ENCODE measurements at places on chromosomes 7 and 10.

DNA sequence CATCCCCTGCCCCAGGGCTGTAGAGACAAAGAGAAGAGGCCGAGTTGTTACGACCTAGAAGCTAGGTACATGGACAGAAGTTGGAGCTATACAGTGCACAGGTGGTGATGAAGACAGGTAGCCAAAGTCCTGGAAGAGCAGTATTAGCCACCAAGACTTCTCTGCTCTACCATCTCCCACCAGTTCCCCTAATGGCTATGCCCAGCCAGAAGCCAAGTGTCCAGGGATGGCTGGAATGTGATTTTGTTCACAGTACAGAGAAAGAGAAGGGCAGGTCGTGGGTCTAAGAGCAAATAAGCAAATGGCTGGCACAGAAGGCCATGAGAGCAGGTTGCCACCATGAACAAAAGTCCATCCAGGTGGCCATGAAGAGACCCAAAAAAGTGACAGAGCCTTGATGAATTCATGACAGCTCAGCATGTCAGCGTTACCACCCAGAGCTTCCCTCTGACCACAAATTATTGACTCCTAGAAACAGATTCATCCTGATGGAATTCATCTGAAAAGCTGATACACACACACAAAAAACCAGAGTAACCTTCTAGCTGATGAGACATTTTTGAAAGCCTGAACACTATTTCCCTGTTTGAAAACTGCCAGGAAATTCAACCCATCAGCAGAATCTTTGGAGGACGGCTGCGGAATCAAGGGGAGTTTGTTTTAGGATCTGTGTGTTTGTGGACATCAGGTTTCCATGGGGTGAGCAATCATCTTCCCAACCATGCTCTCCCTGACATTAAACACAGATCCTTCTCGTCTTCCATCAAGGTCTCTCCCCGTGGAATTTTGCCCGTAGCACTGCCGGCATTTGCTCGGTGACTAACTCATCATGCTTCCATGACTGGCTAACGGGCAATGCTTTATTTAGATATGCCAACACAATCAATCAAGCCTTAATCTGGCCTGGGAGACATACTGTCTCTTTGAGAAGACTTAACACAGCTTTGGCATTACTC lies 906.7 kb upstream of the AUTS2 start:
- no peak for DNase-seq

DNA sequence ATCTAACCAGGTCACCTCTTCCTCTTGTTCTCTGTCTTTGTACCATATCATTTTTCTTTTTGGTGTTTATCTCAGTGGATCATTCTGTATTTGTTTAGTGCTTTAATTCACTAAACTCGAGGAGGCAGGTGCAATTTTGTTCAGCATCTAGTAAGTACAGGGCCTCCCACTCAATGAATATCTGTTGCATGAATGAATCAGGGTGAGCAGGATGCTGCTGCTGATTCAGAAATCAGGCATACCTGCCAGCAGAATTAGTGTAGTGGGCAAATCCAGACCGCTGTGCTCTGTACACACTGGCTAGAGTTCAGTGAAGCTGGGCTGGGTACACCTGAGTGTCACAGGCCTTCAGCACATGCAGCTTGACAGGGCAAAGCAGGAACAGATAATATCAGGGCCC lies 511.9 kb downstream of the SUGCT start:
- DNase-seq = no peak

GRCh38 chr10:77500754-77501151 lies 136.9 kb downstream of the KCNMA1 start:
- DNase-seq = no peak

DNA sequence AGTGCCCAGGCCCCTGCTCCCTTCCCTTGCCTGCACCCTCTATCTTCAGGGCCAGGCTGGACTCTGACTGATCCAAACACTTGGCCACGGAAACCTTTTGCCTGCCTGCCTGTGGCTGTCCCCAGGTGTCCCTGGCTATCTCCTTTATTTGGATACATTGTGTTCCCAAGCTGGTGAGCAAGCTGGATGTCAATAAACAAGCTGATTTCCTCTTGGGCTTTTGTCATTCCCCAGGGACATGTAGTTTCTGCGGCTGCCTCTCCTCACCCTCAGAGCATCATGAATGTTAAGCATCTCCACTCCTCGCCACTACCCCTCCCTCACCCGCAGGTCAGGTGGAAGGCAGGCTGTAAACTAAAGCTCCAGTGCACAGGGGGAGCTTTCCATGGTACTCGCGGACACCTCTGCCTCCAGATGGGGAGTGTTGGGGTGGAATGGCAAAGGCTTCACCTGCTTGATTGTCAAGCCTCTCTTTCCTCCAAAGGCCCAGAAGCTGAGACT lies 6.9 kb downstream of the GHRHR start:
- DNase-seq = no peak

DNA sequence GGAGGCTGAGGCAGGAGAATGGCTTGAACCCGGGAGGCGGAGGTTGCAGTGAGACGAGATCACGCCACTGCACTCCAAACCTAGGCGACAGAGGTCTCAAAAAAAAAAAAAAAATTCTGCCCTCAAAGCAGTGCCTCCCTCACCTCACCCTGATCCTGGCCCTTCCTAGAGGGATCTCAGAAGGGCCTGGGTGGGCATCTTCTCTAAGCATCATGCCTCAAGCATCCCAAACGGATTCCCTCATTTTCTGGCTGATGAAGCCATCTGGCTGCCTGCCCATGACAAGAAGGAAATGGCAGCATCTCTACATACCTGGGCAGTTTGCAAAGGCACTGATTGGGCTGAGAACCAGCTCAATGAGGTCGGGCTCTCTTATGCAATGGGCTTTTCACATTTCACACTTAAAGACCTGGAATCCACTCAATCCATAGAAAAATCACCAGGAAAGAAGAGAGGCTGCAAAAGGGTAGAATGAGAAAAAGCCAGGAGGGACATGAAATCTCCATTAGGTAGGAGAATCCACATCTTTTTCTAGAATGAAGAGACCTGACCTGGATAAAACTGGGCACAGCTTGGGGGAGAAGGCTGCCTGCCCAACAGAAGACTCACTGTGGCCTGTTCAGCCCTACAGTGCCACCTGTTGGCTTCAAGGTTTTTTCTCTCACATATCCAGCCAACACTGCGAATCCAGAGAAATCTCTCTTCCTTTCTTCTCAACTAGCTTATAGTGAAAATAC lies 48.1 kb downstream of the PDLIM1 start:
- peak; percentile 73 for DNase-seq

GRCh38 chr10:96619796-96620773 lies 33.3 kb upstream of the TM9SF3 start:
- no peak for DNase-seq

DNA sequence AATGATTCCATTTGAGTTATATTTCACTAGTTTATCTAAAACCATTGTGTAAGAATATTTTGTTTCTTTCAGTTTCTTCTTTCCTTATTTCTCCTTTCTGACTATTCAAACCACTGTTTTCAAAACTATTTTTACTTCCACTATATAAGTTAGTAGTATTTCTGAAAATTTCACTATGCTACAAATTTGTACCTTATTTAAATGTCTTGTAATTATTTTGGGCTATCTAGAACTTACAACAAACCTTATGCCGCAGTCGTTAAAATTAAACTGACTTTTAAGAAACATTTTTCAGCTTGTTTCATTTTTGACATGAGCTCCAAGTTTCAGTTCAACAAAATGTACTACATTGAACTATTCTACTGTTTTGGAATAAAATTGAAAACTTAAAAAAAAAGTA lies 1.8 kb downstream of the TFEC start:
- no peak for DNase-seq

GRCh38 chr10:76287856-76288255 lies 856.4 kb downstream of the LRMDA start:
- no peak for DNase-seq

DNA sequence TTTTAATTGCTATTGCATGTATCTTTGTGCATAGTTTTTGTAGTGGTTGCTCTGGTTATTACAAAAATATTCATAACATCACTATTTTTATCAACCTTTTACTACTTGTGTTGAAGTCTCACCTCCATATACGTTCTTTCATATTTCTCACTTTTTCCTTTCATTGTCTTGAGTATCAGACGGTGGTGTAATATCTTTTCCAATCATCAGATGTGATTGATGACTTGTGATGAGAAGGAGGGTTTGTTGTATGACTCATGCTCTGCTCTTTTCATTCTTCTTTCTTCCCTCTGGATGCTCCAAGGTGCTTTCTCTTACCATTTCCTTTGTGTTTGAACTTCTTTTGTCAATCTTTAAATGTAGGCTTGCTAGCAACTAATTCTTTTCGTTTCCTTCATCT lies 310.2 kb downstream of the TNS3 start:
- DNase-seq = no peak

DNA sequence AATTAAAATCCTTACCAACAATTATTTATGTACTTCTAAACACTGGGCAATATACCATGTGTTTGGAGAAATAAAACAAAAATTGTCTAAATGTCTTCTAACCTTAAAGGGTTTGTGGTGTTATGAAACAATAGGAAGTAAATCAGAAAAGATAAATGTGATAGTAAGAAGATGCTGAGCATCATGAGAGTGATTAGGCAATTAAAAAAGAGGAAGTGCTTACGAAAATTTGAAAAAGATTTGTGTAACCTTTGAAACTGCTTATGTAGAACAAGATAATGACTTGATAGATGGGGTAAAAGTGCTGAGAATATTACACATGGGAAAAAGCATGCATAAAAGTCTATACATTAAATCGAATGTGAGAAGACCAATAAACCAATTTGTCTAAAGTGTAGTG lies 573.4 kb upstream of the CNTNAP2 start:
- DNase-seq = no peak

GRCh38 chr7:45140827-45141226 lies 16.8 kb upstream of the RAMP3 start:
- DNase-seq = no peak
